ENCODE measurements at places on chromosomes 6 and 20. TPM values are rescaled to one million over a fixed set of nuclear protein-coding genes. Genes with fewer than 3 reads are reported as not detected.

ADTRP gene
- total RNA-seq = not detected

COL10A1 gene
- 0.21 TPM for total RNA-seq

GRCh38 chr6:12391472-12391871 is 101.3 kb downstream of the EDN1 start:
- DNase-seq = no peak

DNA sequence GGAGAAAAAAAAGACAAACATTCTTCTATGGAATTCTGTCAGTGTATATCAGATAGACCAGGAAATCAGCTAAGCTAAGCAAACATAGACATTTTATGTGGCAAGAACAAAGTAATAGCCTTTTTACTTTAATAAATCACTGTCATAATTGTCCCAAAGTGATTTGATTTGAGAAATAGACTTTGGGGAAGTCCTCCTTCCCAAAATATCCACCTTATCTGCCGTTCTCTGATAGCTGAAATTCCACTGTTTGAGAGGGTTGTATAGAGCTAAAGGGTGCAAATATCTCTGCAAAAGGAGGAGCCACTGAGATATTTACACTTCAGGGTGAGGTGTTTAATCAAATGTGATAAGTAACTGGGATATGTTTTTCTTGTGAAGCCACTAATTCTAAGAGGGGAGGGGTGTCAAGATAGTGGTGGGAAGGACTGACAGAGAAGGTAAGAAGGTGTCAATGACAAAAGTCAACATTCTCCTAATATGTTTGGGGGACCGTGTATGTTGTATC is 544.4 kb upstream of the JAG1 start:
- DNase-seq = no peak

DNA sequence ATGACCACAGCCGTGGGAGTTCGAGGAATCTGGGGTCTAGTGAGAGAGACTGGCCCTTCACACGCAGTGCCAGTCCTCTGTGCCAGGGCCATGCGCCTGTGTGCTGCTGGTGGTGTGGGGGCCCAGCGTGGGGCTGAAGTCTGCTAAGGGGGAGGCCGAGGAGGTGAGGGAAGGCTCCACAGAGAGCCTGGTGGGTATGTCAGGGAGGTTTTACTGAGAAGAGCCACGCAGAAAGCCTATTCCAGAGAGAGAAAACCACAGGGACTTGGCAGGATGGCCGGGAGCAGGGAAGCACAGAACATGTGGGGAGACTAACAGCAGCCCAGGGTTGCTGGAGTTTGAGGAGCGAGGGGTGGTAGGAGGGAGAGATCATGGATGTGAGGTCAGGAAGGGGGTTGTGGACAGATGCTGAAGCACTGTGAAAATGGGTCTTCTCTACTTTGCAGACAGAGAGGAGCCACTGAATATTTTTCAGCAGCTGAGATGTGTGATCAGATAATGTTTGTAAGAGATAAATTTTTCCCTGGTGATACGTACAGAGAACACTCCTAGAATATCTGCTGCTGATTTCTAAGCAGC is 35.3 kb downstream of the DUSP22 start:
- DNase-seq = peak; percentile 69

GRCh38 chr6:150640556-150641209 is 41.0 kb downstream of the PLEKHG1 start:
- DNase-seq = no peak

GRCh38 chr20:22771706-22772105 is 187.3 kb upstream of the FOXA2 start:
- DNase-seq = no peak
